ENCODE measurements at places on chromosomes 7 and 10.

- no peak for DNase-seq
Measured at GRCh38 chr10:55227967-55228366, 426.9 kb upstream of the PCDH15 start.

DNA sequence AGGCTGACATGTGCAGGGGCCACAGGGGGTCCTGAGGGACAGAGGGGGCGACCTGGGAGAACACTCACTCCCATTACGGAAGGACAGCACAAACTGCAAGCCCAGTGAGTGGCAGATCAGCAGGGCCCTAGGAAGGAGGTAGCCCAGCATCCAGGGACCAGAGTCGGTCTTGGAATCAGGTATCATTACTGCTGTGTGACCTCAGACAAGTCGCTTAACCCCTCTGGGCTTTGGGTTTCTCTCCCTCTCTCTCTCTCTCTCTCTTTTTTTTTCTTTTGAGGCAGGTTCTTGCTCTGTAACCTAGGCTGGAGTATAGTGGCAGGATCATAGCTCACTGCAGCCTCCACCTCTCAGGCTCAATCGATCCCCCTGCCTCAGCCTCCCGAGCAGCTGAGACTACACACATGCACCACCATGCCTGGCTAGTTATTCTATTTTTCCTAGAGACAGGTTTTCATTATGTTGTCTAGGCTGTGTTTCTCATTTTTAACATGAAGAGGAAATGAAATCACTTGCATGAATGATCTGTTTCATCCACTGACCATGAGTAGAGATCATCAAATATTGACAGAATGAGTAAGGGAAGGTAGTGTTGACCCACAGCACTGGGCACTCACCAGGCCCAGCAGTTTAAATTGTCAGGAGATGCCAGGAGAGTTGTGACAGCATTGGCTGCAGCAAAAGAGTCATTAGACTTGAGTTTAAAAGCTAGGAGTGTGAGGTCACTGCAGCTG, 49.4 kb downstream of the BUB3 start:
- DNase-seq, result no peak

GRCh38 chr10:130954326-130954905, 357.1 kb downstream of the TCERG1L start:
- no peak for DNase-seq

DNA sequence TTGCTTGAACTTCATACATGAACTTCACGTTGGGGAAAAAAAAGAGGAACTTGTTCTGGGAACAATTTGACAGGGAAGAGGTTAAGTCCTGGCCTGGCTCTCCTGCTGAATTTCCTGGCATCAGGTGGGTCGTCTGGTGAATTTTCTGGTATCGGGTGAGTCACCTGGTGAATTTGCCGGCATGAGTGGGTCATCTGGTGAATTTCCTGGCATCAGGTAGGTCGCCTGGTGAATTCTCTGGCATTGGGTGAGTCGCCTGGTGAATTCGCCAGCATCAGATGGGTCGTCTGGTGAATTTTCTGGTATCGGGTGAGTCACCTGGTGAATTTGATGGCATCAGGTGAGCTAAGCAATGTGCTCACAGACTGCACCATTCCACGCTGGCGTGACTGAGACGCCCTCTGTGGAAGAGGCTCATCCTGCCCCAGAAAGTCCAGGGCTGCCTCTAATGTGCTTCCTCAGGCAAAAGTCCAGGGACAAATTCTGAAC, 255.4 kb downstream of the TCERG1L start:
- DNase-seq, result no peak

DNA sequence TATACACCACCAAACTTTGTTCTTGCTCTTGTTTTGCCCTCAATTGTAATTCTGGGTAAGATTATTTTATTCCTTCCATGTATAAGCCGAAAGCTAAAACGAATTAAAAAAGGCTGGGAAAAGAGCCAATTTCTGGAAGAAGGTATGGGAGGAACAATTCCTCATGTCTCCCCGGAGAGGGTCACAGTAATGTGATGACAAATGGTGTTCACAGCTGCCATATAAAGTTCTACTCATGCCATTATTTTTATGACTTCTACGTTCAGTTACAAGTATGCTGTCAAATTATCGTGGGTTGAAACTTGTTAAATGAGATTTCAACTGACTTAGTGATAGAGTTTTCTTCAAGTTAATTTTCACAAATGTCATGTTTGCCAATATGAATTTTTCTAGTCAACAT, 12.5 kb upstream of the CFAP69 start:
- DNase-seq, result no peak

DNA sequence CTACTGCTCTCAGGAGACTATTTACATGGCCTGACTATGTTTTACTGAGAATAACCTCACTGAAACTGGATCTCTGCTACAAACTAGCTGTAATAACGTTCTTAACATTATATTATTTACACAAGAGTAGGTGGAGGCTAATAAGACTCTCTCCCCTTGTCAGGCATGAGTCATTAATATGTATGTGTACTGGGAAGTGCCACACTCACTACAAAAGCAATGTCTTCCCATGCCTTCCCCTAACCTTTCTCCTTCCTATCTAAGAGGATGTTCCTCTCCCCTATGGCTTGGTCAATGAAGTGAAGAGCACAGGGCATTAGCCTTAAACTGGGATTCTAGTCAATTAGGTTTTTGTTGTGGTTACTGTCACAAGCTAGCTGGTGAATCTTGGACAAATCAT, 147.9 kb downstream of the DGKB start:
- no peak for DNase-seq

DNA sequence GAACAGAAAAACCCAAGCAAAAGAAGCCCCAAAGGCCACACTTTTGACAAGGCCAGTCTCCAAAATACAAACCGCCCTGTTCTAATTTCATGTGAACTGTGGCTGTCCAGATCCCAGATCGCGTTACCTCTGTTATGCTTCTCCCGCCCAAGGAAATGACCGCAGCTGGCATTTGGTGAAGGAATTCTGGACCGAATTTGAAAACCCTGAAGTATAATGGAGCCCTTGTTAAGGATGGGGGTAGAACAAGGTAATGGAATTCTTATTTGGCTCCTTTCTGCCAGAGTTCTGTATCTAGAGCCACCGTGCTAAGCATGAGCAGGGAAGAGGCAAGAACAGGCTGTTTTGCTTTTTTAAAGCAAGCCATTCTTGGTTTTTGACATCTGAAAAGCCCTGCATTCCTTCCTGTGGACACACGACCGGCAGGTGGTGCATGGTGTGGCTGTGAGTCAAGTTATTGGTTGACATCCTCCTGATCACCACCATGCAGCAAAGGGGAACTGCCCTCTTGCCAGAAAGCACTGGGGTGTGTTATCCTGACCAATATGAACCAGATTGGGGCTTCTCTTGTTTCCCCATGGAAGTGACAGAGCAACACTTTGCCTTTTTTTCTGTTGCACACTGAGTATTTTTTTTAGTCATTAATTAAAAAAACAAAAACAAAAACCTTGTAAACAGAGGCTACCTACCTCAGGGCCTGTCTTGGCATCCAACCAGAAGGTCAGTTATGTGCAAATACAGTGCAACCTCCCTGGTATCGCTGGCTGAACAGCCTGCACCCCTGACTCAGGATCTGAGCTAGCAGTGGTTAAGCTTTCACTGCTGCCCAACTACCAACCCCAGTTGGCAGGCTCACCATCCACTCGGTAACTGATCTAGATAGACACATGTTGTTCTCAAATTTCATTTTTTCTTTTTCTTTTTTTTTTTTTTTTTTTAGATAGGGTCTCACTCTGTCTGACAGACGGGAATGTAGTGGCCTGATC, 14.2 kb downstream of the UCMA start:
- DNase-seq, result no peak

- no peak for DNase-seq
Measured at GRCh38 chr7:23895666-23896096, 185.7 kb downstream of the STK31 start.

- DNase-seq, result no peak
Measured at GRCh38 chr7:20514364-20514763, 101.1 kb upstream of the ABCB5 start.

DNA sequence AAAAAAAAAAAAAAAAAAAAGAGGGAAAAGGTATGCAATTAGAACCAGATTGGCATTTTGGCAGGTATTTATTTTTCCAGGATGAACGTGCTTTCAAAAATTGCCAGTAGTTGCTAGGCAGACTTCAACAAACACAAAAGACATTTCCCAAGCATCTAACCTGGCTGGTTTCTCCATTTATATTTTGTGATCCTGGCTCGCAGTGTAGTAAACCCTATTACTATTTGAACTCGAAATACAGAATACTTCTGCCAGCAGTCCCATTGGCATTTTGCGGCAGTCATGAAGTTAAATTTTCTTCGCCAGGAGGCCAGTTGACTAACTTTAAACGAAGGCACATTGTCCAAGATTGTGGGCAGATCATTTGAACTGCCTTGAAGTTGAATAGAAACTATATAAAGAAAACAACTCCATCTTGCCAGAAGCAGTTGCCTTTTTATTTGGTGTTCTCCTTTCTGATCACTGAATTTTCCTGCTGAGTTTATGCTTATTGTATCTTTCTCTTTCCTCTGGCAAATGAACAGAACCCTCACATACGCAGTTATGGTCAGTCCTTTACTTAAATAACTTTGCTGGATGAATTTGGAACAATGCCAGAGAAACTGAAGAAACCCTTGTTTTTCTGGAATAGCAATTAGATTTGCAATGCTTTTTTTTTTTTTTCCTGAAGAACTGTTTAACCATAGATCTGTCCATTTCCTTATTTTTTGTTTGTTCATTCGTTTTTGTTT, 132.9 kb downstream of the BICC1 start:
- no peak for DNase-seq

- no peak for DNase-seq
Measured at GRCh38 chr7:151135866-151136843, 31.3 kb downstream of the GBX1 start.

DNA sequence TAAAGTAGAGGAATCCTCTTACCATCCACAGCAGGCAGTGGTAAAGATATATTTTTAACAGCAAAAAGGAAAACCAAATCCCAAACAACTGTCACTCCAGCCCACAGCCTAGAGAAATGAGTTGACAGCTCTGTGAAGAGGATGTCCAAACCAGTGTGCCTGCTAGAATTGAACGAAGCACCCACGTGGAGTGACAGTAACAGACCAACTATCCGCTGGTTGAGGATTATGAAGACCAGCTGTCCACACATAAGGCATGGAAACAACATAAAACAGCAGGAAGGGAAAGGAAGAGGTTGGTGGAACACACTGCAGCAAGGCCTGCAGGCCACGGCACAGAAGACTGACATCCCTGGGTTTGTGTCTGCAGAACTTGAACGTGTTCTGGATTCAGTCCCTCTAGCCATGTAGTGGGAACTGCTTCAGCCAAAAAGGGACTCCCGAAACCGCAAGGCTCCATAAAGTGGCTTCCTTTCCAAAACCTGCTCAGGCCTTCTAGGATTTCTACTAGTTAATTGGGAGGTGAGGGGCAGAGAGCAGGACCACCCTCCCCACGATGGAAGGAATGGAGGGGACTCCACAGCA, 324.4 kb downstream of the BICC1 start:
- DNase-seq, result no peak

DNA sequence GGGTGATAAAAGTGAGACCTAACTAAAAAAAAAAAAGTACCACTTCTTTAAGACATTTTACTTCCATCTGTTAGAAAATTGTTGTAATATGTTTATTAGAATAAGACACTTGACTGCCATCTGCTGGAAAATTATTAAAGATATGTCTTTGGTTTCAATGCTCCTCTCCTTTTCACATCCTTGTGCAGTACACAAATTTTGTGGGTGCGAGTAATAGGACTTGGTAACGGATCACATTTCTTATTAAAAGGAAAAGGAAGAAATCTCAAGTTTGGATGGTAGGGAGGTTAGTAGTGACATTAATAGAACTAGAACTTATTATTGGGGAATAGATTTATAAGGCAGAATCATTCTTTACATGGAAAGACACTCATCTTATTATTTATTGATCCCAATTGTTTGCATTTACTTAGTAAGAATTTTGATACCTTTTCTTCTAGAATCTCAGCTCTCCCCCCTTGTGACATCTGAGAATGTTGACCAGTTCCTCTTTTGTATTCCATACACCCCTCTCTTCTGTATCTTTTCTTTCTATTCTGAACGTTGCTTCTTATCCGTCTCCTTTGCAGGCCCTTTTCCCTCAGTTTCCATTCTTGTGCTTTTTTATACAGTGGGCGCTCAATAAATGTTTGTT, 43.0 kb upstream of the RPA3 start:
- DNase-seq, result peak; percentile 63

GRCh38 chr10:85003083-85003482, 674.7 kb downstream of the CCSER2 start:
- no peak for DNase-seq

- DNase-seq, result no peak
Measured at GRCh38 chr10:34864149-34865067, 49.3 kb upstream of the PARD3 start.

DNA sequence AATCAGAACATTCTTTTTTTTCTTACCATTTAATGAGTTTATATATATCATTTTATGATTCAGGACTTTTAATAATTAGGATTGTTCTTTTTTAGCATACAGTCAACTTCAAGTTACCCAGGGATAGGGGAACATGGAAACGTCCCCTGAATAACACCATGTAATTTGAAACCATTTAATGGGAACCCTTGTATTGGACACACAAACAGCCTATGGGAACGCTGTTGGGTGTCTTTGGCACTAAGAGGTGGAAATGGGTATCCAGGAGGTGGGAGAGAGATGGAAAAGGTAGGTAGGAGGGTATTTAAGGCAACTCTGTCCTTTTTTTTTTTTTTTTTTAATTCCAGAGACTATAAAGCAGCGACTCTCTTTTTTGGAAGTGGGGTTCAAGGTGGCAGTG, 2.6 kb downstream of the LUC7L2 start:
- DNase-seq, result no peak

Data from B cell (primary cell).